ENCODE measurements at places on chromosomes 7 and 10.

DNA sequence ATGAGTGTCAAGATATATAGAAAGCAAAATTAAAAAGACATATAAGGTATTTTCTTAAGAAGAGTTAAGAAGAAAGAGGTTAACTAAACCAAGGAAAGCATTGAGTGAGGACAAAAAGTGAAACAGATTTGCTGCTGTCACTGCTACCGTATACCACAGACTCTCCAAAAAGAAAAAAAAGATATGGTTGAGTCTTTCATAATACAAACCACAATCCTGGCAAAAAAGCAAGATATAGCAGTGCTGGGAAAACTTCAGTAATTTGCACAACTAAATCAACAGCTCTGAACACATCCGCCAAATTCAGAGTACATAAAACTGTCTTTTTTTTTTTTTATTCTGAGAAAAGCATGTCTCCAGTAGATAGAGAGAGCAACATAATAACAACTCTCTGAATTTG lies 114.7 kb downstream of the ETV1 start:
- DNase-seq: no peak

GRCh38 chr7:42198296-42198695 lies 38.7 kb downstream of the GLI3 start:
- DNase-seq: no peak

GRCh38 chr10:87715552-87716347 lies 56.1 kb downstream of the PAPSS2 start:
- no peak for DNase-seq

- no peak for DNase-seq
These were observed 95.1 kb downstream of the EGFR start for GRCh38 chr7:55113760-55114540.

- no peak for DNase-seq
These were observed 83.2 kb downstream of the FOXL3 start for GRCh38 chr7:372932-373791.

- DNase-seq: peak; percentile 95
These were observed 72.6 kb downstream of the PFKFB3 start for GRCh38 chr10:6275022-6275997.

DNA sequence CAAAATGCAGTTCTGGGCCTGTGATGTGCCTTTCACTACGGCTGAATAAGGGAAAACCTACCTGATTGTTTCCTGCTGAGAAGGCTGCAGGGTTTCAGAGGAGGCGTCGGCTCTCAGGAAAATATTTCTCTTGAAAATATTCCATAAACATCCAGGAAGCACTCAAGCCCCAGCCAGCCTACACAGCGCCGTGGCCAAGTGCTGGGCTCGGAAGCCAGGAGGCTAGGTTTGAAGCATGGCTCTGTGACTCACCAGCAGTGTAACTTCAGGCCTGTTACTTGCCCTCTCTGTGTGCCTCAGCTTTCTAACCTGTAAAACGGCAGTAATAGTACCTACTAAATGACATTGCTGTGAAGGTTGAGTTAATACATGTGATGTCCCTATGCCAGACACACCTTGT lies 399.1 kb downstream of the GATA3 start:
- DNase-seq: peak; percentile 5

- DNase-seq: no peak
These were observed 240.7 kb downstream of the MGMT start for GRCh38 chr10:129707406-129708388.

GRCh38 chr7:79998363-79998762 lies 136.3 kb upstream of the GNAI1 start:
- no peak for DNase-seq

DNA sequence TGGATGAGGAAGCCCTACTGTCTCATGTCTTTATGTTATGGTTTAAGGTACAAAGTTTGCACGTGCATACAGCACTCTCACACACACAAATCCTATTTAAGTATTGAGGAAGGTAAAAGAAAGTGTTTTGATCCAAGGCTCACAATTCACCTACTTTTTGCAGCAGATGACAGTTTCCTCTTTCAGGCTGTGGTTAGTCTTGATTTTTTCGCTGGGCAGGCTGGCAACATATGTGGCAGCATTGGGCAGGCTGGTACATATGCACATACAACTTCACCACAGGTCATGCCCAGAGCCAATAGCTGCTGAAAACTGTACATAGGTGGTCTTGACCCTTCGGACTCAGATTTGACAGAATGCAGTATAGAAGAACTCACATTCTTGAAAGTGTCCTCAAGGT lies 29.1 kb upstream of the SDHAF3 start:
- no peak for DNase-seq

GRCh38 chr10:22475651-22476600 lies 130.6 kb downstream of the SPAG6 start:
- no peak for DNase-seq

GRCh38 chr10:28492116-28492920 lies 40.6 kb upstream of the WAC start:
- DNase-seq: no peak

GRCh38 chr7:90645784-90646183 lies 49.7 kb downstream of the CDK14 start:
- no peak for DNase-seq

DNA sequence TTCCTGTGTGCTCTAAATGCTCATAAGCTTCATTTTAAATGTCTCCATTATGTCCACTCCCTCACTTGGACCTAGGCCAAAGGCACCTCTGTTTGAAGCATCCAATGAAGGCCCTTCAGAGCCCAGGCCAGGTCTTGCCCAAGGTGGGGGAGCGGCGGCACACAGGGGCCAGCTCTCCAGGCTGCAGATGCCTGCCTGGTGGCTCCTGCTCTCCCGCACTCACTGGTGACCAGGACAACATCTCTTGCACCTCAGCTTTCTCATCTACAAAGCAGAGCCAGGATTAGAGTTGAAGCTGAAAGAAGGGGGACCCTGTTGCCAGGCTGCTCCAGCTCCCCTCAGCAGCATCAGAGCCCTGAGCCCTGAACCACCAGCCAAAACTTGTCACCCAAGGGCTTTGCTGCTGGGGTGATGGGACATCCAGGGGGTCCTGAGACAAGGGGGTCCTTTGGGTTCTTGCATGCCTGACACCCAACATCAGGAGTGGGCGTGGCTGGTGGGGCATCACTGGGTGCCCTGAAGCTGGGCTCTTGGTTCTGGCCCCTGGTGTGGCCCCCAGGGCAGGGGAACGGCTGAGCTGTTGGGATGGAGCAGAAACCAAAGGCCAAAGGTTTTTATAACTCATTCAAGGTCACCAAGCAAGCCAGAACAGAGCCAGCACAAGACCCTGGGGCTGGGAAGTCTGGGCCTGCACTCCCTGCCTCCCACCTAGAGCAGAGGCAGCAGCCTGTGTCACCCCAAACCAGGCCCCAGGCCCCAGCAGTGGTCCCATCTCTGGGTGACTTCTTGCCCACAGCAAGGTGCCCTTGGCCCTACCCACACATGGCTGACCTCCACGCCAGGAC lies 1.2 kb downstream of the NACAD start:
- no peak for DNase-seq

DNA sequence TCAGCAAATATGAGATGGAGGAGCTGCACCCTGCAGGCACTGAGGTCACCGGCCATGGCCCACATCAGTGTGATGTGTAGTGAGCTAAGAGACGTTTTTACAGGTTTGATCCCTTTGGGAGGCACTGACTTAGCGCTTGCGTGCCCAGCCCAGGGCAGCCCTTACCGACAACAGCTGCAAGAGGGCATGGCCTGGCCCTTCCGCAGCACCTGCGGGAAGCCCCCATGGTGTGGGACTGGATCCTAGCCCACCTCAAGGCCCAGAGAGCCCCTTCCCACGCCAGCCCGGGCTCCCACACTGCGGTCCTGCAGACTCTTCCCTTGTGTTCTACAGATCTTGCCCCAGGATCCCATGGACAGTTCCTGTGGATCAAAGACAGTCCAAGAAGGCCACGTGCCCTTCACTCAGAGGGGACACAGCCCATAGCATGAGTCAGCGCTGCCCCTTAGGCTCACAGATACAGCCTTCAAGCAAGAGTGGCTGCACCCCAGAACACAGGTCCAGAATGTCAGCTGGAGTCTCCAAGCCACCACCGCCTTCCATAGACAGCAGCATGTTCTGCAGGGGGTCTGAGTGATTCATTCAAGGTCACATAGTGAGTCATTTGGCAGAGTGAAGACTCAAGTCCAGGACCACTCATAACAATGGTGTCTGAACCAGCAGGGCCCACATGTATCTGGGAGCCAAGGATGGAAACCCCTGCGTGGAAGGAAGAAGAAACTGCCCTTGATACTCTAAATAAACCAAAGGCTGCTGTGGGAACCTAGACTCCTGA lies 25.4 kb downstream of the TLL2 start:
- no peak for DNase-seq

DNA sequence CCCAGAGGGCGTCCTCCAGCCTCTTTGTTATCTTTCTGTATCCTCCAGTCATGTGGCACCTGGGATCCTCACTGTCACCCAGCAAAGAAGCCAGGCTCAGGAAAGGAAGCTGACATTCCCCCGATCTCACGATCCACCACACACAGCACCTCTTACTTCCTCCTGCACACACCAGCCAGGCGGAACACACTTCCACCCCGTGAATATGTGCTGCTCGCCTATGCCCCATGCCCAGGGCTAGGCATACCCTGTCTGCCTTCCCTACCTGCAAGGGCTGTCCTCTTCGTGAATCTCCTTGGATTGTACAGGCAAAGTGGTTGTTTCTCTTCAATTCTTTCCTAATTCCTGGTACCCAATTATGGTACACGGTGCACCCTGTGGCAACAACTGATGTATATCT lies 191.0 kb downstream of the TNS3 start:
- DNase-seq: no peak

- DNase-seq: no peak
These were observed 154.2 kb downstream of the ARHGAP12 start for GRCh38 chr10:31774299-31774900.

DNA sequence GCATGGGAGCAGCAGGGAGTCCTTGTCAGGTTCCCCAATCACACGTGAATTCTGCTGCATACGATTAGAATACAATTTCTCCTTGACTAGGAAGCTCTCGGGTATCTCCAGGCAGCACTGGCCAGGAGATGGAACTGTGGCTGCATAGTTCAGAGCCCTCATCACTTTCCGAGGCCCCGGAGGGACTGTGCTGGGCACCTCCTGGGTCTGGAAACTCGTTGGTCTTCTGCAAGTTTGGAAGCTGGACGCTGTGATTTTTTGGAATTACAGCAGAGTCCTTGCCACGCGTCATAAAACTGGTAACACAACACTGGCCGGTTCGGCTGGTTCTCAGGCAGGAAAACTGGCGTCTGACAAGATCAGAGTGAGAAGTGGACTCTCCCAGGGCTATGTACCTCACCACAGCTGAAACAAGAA lies 216.1 kb downstream of the CCDC3 start:
- no peak for DNase-seq

- no peak for DNase-seq
These were observed 26.6 kb downstream of the CDHR3 start for GRCh38 chr7:105989686-105990085.

DNA sequence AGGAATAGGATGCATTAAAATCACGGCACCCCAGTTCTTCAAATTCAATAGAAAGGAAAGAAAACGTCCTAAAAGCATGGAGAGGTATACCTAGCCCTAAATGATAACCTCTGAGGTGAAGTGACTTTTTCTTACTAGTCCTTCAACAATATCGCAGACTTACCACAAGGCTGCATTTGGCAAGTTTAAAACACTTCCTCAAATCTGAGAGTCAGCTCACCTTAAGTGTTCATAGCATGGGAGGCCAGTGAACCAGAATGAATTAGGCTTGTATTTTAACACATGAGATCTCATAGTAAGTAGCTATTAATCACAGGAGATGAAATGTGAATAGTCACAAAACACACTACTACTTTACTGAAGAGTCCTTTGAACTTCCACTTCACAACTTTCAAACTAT lies 124.2 kb downstream of the RNF32 start:
- no peak for DNase-seq

Measured in thoracic aorta (tissue), 2 donors.